Smooth muscle cell of the coronary artery (primary cell): ENCODE measurements at places on chromosomes 5 and 9. TPM values are rescaled to one million over a fixed set of nuclear protein-coding genes. Genes with fewer than 3 reads are reported as not detected.

The NOP16 gene
- total RNA-seq = 11.8 and 22.0 TPM in 2 replicates

The TAF11L10 gene
- total RNA-seq = not detected in 2 replicates

The UBE2R2 gene
- total RNA-seq = 14.2 and 22.9 TPM in 2 replicates

The ARL10 gene
- 7.3 and 11.9 TPM in 2 replicates for total RNA-seq

The CMYA5 gene
- total RNA-seq = 0.08 and 1.6 TPM in 2 replicates

The PHYHD1 gene
- total RNA-seq = 6.1 and 15.3 TPM in 2 replicates
